Stimulated activated CD4-positive, alpha-beta T cell treated with anti-CD3 and anti-CD28 coated beads, Interleukin-15, amount 100 ng/mL, for 48 hours (primary cell): ENCODE measurements at places on chromosomes 3 and 15.

- no peak for DNase-seq
Observed at GRCh38 chr3:101009386-101009785, 16.2 kb upstream of the ABI3BP start.

- DNase-seq, result no peak
Observed at GRCh38 chr3:194871864-194872668, 186.4 kb downstream of the FAM43A start.

DNA sequence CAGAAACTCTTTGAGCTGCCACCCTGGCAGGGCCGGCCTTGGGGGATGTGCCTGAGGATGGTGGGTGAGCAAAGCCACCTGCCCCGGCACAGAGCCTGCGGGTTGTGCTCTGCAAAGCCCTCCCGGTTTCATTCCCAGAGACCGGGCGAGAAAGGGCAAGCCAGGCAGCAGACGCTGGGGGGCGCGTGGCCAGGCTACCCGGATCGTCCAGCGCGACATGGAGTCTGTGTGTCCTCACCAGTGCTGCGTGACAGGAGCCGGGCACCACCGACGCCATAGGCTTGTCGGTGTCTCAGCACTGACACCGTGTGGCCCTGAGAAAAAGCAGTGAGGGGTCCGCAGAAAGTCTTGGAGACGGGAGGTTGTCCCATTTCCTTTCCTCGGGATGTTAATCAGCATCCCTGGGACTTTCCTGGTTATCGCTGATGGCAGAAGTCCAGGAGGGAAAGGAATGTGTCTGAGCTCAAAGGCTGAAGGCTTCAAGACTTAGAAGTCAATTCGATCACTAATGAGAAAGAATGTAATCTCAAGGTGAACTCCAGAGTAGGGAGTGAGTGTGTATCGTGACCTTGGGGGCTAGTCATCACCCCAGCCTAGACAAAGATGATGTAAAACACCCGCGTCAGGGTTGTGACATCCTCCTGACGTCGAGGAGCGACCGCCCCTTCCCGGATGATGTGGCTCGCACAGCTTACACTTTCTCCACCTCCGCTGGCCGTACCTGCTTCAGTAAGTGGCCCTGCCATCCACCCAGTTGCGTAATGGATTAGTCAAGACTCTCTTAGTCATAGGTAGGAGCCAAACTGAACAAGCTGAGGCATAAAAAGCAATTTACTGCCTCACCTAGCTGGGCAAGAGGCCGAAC, 36.3 kb upstream of the PLA2G4E start:
- peak; percentile 49 for DNase-seq

DNA sequence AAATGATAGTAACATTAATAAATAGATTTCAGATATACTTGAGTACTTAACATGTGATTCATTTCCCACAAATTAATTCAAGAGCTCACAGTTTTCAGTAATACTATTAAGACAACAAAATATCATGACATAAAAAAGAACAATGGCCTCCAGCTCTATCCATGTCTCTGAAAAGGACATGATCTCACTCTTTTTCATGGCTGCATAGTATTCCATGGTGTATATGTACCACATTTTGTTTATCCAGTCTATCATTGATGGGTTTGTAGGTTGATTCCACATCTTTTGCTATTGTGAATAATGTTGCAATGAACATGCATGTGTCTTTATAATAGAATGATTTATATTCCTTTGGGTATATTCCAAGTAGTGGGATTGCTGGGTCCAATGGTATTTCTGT, 1012.8 kb upstream of the ALCAM start:
- DNase-seq, result no peak

DNA sequence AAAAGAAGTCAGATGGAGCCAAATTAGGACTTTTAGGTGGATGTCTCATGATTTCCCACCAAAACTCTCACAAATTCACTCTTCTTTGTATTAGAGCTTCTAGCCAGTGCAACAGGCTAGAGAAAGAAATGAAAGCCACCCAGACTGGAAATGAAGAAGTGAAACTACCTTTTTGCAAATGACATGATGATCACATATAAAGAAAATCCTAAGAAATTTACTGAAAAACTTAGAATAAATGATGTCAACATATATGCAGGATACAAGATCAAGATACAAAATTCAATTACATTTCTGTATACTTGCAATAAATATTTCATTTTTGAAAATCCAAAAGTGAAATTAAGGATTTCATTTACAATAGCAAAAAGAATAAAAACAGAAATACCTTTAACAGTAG, 110.8 kb downstream of the LRIG1 start:
- no peak for DNase-seq

DNA sequence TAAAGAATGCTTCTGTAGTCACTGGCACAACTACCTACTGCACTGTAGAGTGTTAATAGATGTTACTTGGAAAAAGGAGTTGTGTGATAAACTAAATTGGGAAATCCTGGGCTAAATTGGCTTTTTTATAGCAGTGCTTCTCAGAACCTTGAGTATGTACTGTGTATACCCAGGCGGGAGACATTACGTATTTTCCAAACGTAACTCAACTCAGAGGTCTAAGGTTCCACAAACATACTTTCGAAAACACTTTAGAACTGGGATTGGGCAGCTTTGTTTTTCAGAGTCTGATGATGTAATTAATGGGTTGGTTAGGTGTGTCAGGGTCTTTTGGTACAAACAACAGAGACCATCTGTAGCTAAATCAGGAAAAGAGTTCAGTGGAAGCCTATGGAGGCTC, 53.5 kb upstream of the CHST2 start:
- DNase-seq, result no peak

- no peak for DNase-seq
Observed at GRCh38 chr3:14227856-14228255, 49.2 kb downstream of the LSM3 start.

GRCh38 chr3:171385086-171385485, 75.1 kb downstream of the TNIK start:
- no peak for DNase-seq

GRCh38 chr15:78033864-78034263, 43.6 kb downstream of the TBC1D2B start:
- no peak for DNase-seq

- DNase-seq, result no peak
Observed at GRCh38 chr3:133763797-133764683, 17.8 kb downstream of the TF start.

- DNase-seq, result no peak
Observed at GRCh38 chr3:54251705-54252104, 129.4 kb downstream of the CACNA2D3 start.
